ENCODE measurements at places on chromosomes 4 and X.

DNA sequence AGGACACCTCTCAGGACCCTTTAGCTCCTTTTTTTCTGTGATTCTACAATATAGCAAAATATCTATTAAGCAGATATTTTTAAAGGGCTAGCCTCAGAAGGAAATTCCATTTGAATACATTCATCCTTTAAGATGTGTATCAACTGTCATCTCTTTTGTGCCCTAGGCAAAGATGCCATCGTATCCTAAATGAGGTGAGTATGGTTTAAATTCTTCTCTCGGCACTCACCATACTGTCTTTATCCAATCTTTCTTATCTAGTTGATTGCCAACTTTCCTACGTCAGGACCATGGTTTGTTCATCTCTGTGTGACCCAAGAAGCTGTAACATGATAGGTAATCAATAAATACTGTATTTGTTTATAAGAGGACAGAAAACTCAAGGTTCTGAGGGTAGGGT lies 176.0 kb downstream of the LDB2 start:
- no peak for DNase-seq

GRCh38 chr4:156100651-156101050 lies 147.0 kb upstream of the CTSO start:
- no peak for DNase-seq

- DNase-seq, result no peak
These were observed 57.5 kb upstream of the SORCS2 start for GRCh38 chr4:7134737-7135388.

- DNase-seq, result peak; percentile 91
These were observed 153.3 kb downstream of the PRDM5 start for GRCh38 chr4:120769227-120769626.

GRCh38 chrX:133838761-133839676 lies 146.4 kb downstream of the GPC3 start:
- DNase-seq, result peak; percentile 48

GRCh38 chr4:169756971-169757574 lies 671 bp downstream of the HPF1 start:
- DNase-seq, result peak; percentile 16

GRCh38 chrX:119398974-119399771 lies at the start of gene SLC25A43:
Gene SLC25A43 (plus strand): TSS chrX:119399336. CDS start chrX:119399404, 68 bp downstream.
- DNase-seq, result peak; percentile 31

- DNase-seq, result no peak
These were observed 200.7 kb upstream of the NPY2R start for GRCh38 chr4:155007660-155008176.

DNA sequence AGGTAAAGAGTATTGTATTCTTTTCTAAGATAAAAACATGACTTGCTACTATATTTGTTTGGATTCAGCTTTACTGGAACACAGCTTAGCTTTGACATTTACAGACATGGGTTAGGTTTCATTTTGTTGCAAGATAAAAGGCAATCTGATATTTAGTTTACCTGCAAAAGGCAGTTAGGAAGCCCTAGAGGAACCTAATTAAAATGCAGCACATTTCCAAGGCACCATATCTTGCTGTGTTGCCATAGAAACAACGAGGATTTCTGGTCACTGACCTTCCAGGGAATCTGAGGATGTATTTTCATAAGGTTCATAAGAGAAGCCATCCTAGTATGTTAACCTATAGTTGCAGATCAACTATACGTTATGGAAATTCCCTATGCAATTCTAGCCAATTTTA lies 116.0 kb downstream of the SNCA start:
- no peak for DNase-seq

DNA sequence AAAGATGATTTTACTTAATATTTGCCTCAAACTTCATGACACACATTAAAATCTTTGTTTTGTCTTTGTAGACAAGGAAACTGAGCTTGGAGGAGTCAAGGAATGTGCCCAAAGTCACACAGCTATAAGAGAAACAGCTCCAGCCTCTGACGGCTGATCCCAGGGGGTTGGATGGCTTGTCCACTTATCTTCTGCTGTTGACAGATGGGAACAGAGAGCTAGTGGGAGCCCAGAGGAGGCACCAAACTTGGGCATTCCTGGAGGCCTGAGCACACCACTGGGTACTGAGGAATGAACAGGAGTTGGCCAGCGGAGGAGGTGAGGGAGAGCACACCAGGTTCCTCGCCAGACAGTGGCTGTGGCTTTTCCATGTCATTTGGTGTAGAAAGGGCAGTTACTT lies 56.4 kb upstream of the GPR78 start:
- no peak for DNase-seq

DNA sequence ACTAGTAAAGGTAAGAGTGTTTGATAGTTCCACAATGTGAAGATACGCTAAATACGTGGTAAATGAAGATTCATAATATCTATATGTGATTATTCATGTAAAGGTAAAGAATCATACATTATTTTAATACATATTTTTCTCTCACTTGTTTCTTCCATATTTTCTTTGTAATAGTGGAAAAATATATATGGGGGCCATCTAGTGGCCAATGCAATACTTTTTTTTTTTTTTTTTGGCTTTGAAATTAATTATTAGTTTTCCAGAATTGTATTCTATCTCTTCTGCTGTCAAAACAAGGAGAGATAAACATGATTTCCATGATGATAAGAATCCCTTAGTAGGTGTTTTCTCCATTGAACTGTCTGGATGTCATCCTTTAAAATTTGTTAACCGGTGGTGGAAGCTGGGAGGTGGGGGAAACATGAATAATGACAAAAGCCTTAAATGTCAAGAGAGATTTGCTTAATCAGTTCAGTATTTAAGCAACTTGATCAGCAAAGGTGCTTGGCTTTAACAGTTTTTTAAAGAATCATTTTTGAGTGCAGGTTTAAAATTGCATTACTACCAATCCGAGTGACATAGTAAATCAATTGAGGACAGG lies 508.7 kb upstream of the HTR2C start:
- DNase-seq, result peak; percentile 1

GRCh38 chrX:10183760-10184159 lies 27.0 kb downstream of the CLCN4 start:
- DNase-seq, result no peak

DNA sequence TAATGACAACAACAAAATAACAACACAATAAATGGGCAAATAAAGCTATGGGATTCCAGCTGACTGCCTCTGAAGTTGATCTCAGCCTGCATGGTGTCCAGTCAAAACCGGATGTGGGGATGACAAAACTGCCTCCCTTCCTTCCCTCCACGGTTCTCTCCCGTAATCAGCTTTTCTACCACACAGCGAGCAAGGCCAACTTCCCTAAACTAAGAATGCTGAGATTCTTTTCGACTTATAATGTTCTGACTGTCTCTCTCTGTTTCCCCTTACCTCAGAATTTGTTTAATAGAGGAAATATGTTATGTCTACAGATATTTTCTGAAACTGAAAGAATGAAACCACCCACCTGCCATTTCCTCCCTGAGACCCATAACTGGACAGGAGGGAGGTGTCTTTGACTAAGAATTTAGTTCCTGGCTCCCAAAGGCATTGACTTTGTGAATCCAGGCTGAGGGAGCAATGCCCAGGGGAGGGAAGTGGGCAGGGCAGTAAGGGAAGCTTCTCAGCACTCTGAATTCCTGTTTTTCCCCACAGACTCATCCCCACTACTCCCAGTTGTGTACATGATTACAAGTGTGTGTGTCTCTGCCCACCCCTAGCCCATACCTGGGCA lies 1.0 kb upstream of the TLR1 start:
- DNase-seq, result no peak

GRCh38 chr4:81508411-81509185 lies 36.9 kb upstream of the RASGEF1B start:
- DNase-seq, result no peak

DNA sequence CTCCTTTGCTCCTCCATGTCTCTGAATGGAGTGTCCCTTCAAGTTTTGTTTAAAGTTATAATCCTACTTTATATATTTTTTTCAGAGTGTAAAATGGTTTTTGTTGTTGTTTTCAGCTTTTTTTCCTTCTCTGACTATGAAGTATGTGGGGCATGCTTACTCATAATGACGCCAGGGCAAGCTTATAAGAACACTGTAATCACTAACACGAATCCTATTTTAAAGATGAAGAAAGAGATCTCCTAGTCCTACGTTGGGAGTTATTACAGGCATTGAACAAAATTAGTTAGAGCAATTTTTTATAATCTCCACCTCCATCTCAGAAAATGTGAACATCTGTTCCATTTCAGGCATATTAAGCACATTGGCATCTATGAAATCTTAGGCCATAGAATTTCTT lies 268.1 kb upstream of the MAGEB2 start:
- DNase-seq, result no peak

- DNase-seq, result peak; percentile 68
These were observed 275.1 kb downstream of the GPM6A start for GRCh38 chr4:175536852-175537453.

Data from mesenchymal stem cell (in vitro differentiated cells and primary cell).